ENCODE measurements at places on chromosomes 11 and 22. TPM values are rescaled to one million over a fixed set of nuclear protein-coding genes. Genes with fewer than 3 reads are reported as not detected.

The NXPE4 gene
- total RNA-seq = not detected

DNA sequence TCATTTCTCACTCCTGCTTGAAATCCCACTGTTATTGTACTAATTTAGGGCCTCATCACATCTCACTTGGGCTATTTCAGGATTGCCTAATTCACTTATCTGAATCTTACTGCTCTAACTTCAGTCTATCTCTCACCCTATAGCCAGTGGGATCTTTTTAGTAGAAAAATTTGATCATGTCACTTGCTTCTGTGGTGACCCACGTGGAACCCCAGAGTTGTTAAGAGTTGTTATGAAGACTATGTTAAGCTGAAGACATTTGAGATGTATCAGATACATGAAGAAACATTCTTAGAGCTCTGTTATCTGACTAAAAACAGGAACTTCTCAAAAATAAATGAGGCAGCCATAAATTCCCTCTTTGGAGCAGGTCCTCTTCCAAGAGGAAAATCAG is 1375.6 kb upstream of the TENM4 start:
- DNase-seq = no peak

DNA sequence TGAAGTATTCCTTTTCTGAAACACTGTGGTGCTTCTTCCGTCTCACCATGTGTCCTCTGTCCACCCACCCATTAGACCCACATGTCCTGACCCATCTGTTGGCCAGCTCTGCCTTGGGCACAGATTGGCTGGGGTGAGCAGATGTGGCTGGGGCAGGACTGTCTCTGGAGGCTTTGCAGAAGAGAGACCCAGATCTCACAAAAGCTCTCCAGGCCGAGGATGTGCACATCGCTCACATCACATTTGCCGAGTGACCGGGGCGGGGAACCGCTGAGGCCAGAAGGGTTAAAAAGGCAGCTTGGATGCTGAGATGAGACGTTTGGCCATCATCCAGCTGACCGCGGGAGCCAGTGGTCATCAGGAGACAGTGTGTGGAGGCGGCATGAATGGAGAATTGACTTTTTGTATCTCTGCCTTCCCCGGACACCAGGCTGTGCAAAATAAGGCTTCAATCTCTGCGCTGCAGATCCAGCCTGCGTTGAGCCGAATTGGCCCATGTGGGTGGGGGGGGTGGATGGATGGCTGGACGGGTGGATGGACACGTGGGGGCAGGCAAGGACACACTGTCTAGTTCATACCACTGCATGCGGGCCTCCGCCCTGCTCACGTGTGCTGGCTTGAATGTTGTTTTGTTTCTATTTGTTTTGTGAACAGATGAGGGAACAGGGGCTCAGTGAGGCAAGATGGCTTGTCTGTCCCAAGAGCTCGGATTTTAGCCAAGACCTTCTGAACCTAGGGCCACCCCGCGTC is 6.1 kb downstream of the IFITM10 start:
- DNase-seq = no peak

GRCh38 chr11:103985041-103985440 is 51.4 kb upstream of the DDI1 start:
- DNase-seq = no peak

GRCh38 chr11:123479048-123479837 is 49.2 kb downstream of the GRAMD1B start:
- DNase-seq = no peak

The SCUBE2 gene
- 4.7 TPM for total RNA-seq

DNA sequence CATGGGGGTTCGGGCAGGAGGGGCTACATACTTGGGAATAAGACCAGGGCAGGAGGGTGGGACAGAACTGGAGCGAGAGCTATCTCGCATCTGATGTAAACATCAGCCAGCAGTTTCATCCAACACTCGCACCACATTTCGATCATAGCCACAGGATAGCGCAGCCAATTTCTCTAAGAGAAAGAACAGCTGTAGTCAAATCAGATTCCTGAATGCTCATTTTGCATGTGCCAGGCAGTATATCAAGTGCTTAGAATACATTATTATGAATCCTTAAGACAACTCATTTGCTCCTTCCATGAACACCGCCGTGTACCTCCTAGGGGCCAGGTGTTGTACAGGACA is 14.5 kb downstream of the DGCR2 start:
- no peak for DNase-seq

- no peak for DNase-seq
These were observed 4.0 kb upstream of the PTGDR2 start for GRCh38 chr11:60859616-60860250.

- no peak for DNase-seq
These were observed 15.0 kb upstream of the OR8B8 start for GRCh38 chr11:124460459-124460858.

The EMID1 gene
- 31.8 TPM for total RNA-seq

DNA sequence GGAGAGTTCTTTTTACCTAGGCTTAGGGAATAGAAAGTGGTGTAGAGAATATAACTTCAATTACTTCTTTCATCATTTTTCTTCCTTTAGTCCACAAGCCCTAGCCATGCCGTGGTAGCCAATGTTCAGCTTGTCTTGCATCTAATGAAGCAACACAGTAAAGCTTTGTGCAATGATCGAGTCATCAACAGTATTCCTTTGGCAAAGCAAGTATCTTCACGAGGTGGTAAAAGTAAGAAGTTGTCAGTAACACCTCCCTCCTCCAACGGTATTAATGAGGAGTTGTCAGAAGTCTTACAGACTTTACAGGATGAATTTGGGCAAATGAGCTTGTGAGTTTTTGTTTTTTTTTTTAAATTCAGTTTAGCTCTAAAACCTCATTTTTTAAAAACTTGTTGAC is 37.4 kb downstream of the CEP57 start:
- DNase-seq = no peak

DNA sequence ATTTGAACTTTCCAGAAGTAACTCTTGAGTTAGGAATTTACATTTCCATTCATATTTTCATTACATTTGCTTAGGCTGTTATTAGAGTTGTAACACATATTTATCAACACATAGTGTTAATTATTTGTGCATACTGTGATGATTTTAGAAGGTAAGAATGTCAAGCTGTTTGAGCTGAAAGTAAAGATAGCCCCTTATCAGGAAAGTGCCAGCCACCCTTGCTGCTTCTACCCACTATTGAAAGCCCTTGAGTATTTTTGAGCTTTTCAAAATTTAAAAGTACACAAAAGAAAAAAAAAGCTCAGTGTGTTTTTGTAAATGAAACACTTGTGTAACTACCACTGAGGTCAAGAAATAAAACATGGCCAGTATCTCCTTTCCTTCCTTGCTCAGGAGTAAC is 8.0 kb downstream of the APLP2 start:
- DNase-seq = no peak

The TRIM6 gene
- 0.62 TPM for total RNA-seq
